ENCODE measurements at places on chromosomes 3 and 15.

GRCh38 chr3:9110316-9110715 is 139.1 kb downstream of the SRGAP3 start:
- DNase-seq: no peak

DNA sequence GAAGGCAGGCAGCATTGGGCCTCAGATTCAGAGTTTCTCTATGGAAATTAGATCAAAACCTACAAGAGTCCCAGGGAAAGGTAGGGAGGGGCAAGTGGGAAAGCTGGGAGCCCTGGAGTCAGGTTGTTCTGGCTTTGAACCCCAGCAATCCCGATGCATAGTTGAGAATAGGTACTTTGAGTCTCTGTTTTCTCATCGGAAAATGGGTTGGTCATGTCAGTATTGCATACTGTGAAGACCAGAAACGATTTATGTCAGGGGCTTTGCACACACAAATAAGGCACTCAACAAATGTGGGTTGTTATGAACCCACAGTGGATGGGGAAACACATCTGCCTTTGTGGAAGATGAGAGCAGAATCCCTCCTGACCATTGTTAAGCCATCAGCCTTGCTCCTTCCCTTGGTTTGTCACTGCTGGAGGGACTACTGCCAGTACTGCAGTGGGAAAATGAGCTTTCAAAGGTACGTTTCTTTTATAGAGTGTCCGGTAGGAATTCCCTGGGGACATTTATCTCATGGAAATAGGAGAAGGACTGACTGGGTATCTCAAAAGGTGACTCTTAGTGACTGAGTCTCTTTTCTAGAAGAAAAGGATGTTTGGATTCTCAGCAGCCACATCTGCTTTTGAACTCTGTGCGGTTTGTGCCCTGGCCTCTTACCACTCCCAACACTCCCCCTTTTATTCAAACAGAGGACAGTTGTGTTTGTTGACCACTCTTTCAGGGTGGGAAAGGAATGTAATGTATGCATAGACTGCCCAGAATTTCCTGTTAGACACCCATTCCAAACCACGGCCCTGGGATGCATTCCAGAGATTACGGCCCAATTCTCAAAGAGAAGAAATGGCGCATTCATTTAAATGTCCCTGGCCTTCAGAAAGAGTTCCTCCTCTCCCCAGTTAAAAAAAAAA is 54.6 kb upstream of the VILL start:
- DNase-seq: no peak

DNA sequence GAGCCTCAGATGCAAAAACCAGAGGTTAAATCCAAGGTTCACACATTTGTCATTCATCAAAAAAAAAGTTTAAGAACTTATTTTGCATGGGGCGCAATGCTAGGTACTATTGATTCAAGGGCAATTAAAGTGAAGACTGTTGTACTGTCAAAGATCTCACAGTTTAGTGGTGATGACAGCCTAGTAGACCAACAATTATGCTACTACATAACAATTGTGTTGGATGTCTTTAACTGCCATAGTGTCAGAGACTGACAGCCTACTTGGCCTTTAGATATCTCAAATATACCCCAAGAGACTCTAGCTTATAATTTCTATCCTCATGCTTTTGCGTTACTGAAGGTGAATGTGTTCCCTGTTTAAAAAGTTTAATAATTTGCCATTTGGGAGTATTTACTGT is 72.1 kb upstream of the PHLDB2 start:
- DNase-seq: no peak

- no peak for DNase-seq
Measured at GRCh38 chr3:49492969-49493368, 22.9 kb downstream of the DAG1 start.

DNA sequence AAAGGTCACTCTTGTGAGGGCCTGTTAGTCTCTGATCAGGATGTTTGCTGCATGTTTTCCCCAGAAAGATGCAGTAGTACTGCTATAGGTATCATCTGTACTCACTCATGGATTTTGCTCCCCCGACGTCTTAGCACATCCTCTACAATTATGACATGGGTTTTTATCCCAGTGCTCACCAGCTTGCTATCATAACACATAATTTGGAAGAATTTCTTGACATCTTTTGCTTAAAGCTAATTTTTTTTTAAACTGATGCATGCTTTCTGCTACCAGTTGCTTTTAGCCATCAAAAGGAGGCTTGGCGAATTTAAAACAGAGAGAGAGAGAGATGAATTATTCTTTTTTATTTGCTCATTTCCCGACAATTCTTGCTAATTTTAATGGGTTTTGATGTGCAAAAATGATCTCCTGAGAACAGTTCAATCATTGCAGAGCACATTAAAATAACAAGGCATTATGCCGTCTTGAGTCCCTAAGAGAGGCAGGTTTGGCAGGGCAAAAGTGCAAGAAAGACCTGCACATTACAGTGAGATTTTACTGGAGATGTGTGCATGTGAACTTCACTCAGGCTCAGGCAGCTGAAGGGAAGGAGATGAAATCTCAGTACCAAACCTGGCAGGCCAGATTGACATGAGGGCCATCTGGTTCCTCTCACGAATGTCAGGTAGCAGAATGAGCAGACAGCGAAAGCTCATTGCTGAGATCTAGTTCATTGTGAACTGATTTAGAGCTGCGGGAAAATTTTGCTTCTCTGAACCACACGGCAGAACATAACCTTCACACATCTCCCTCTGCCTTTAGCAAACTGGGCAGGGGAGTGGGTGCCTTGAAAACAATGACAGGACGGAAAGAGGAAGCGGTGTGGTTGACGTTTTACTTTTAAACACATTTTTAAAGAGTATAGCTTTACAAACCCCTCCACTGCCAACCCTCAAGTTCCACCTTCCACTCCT is 25.9 kb upstream of the GOLGA8B start:
- DNase-seq: no peak

DNA sequence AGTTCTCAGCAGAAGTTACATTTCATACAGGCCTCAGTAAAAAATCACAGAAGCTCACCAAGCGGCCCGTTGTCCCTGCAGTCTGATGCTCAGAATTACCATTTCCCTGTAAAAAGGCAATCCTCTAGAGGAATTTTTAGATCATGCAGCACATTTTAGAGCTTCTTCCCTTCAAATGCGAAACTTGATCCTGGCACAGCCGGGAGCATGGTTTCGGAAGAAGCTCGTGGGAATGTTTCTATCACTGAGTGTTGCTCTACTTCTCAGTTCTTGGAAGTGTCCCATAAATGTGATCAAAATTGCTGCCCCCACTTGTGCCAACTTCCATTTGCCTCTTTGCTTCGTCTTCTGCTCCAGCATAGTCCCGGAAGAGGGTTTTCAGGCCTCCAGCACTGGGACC is 3.8 kb upstream of the H1-8 start:
- no peak for DNase-seq

DNA sequence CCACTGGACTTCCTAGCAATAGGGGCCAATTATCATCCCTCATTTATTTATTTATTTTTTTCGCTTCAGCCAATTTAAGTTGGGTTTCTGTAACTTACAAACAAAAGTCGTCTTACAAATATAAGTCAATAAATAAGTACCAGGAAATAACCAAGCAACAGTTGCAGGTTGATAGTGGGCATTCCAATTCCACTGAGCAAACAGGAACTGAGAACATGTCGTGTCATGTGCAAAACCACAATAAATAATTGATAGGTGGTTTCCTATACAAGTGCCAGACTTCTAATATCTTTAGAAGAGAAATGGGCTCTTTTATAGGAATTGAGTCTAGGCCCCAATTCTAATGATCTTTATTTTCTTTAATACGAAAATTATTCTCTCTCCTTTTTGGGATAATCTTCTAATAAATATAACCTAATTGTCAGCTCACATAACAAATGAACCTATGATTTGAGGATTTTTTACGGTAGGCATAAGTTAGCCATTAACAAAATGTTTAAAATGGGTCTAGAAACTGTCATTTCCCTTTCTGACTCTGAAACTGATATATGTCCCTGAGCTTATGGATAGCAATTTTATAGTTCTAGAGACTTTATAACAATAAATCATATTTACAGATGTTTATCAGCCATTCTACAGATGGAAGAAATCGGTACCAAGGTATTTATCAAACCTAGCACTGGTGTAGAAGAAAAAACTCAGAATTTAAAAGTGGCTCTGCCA is 571.8 kb downstream of the FOXP1 start:
- no peak for DNase-seq

- no peak for DNase-seq
Measured at GRCh38 chr3:10198226-10198625, 33.5 kb downstream of the IRAK2 start.

DNA sequence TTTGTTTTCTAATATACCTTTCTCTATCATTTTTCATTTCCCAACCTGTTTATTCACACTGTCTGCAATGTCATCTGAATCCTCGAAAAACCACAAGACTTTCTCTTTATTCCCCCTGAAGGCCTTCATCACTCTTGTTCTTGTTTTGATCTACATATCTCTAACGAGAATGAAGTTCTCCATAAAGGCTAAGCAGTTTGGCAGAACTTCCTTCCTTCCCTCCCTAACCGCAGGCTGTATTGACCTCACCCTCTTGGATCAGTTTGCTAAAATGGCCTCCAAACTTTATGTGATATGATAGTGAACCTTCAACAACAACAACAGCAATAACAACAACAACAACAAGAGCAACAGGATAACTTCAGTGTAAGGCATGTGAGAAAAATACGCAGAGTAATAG is 392.8 kb downstream of the TIGIT start:
- DNase-seq: no peak

GRCh38 chr15:63805993-63806980 is 27.5 kb downstream of the HERC1 start:
- no peak for DNase-seq

DNA sequence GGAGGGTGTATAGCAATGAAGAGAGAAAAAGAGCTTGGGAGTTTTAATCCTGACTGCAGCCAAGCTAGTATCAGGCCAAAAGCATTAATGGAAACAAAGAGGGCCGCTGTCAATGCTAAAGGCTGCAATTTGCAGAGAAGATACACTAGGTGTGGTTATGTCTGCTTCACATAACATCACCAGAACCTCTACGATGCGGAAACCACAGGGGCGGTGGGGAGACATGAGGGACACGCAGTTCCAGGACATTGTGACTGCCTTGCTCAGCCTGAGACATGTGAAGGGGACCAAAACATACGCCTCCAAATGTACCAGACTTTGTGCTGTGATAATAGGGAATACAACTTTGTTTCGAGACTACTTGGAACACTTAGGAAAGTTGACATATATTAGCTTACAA is 88.4 kb downstream of the APBA2 start:
- DNase-seq: no peak

DNA sequence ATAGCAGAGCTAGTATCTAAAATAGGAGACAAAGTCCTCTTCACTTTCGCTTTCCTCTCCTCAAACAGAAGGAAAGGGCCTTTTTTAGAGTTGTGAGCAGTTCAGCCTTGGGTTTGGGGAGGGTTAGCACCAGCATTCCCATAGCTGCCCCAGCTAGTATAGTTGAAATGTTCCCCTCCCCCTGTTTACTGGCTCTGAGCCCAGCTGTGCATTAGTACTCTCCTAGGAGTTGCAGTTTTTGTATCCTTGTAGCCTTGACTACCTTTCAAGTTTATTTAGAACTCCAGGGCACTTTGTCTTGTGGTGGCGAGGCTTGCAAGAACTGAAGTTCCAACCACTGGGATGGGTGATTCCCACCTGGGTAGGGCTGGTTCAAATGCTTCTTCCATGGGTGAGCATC is 245.1 kb upstream of the NAALADL2 start:
- peak; percentile 43 for DNase-seq

DNA sequence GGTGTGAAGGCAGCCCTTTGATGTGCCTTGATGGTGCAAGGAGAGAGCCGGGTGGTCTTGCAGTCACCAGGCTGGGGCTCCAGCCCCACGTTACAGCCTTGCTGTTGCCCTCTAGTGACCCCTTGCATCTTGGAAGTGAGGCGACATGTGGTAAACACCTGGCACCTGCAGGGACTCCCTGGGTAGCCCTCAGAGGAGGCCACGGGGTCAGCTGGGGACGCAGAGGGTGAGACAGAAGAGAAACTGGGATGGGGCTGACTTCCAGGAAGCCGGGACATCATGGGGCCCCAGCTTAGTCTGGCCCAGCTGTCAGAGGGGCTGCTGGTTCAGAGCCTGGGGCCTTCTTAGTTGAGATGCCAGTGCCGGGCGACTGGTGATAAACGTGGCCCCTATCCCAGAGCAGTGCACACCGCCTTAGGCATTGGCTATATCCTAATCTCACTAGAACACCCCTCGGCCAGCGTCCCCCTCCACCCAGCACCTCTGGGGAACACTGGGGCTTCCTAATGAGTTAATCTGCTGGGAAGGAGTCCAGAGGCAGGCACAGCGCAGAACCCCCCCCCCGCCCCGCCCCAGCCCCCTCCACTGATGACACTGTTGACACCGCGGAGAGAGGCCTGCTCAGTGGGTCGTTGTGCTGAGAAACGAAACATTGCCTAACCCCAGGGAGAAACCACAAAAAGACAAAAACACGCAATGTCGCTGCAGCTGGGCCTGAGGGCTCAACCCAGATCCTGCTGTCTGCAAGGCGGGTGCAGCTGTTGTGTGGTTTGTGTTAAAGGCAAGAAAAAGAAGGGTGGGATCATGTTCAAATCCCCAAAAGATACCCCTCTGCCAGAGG is 60.5 kb upstream of the KLF13 start:
- no peak for DNase-seq

- DNase-seq: no peak
Measured at GRCh38 chr3:55690177-55690576, 203.1 kb upstream of the WNT5A start.

- DNase-seq: no peak
Measured at GRCh38 chr15:85865070-85865684, 70.5 kb upstream of the KLHL25 start.

DNA sequence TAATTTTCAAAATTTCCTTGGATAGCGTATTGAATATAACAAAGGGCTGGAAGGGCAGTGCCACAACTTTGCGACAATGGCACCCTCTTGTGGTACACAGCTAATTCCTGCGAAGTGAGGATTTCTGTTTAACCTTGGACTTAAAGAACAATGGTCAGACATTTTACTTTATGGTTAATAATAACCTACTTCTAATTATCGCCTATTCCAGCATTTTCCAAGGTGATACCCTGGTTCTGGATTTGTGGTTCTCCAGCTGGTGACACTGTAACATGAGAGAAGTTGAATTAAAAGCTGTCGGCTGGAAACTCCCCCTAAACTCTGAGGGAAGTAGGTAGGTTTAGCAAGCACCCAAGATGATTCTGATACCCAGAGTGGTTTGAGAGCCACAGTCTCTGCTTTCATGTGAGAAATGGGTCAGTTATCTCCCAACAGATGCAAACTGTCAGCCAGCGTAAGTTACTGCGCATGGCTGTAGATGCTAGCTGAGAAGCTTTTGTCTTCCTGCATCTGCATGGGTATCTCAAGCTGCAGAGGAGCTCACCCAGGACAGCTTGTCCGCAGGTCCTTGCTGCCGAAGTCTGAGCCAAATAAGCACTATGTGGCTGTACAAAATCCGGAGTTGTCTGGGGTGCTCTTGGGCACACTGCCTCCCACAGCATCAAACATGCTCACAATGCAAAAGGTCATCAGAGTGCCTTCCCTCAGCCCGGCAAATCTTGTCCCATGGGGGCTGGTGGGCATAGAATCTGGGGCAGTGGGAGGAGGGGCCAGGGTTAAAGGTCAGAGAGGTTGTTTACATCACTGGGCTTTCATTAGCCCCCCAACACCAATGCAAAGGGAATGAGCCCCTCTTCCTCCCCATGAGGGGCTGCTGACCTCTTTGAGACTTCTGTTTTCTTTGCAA is 6.6 kb upstream of the CHSY1 start:
- DNase-seq: no peak
